ENCODE measurements at places on chromosomes 12 and 14.

DNA sequence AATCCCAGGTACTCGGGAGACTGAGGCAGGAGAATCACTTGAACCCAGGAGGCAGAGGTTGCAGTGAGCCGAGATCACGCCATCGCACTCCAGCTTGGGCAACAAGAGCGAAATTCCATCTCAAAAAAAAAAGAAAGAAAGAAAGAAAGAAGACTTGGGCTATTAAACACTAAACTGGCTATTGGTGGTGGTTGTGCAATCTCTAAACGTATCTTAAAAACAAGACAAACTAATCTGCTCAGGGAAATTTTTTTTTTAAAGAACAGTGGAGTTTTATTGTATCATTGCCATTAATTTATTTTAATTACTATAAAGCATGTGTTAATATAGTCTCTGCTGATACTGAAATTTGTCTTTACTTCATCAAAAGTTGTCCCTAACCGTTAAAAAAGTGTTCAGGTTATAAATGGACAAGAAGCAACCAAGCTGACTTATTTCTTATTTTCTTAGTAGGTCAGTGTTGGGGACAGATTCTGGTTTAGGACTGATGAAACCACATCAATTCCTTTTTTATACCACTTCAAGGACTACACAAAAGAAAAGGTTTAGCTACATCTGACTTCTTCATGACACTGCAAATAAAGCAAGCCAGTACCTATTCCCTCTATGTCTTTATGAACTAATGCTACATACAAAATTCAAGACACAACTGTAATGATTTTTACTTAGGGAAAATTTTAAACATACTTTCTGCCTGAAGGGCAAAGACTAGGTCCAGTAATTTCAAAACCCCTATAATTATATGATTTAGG is 68.7 kb upstream of the KRAS start:
- peak; percentile 49 for DNase-seq

- DNase-seq = no peak
Measured at GRCh38 chr12:64402181-64402580, 2.0 kb upstream of the XPOT start.

GRCh38 chr14:102802834-102803523 is 25.7 kb downstream of the TRAF3 start:
- no peak for DNase-seq

GRCh38 chr12:15808652-15809051 is 19.5 kb upstream of the EPS8 start:
- DNase-seq = no peak

DNA sequence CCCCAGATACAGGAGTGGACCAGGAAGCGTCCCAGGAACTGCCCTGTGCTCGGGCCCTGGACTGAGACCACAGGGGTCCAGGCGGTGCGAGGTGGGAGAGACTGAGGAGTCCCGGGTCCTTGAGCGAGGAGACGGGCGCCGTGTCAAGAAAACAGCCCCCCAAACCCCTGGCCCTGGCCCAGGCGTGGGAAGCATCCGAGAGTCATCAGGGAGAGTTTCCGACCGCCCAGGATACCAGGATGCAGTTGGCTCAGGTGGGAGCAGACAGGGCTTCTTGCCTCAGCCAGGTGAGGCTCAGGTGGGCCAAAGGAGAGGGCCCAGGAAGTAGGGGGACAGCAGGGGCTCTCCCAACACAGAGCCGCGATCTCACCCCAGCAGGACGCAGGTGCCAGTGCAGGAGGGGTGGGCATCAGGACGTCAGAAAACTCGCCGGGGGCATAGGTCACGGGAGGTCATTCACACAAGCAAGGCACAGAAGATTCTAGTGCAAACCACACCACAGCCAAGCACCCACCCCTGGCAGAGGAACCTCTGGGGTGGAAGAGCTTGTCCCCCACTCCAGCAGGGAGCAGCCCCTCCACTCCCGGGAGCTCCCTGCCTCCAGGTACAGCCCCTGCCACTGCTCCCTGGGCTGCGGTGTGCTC is 102.5 kb upstream of the EIF5 start:
- DNase-seq = no peak

- DNase-seq = no peak
Measured at GRCh38 chr14:64825006-64825405, 54.7 kb downstream of the SPTB start.

DNA sequence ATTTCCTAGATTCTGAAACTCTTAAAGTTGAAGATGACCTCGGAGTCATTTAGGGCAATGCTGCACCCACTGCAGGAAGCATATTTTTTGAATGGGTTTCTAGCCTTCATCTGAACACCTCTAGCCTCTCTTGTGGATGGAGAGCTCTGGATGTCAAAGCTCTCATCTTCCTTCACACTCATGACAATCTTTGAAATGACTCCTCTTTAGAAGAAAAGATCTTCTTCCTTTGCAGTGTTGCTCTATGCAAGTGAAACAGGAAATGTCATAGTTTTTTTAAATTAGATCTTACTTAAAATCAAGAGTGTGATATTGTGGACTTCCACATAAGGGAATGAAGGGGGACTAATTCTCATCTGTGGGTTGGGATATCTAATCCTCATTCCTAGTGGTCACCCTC is 86.3 kb upstream of the GRIP1 start:
- no peak for DNase-seq

DNA sequence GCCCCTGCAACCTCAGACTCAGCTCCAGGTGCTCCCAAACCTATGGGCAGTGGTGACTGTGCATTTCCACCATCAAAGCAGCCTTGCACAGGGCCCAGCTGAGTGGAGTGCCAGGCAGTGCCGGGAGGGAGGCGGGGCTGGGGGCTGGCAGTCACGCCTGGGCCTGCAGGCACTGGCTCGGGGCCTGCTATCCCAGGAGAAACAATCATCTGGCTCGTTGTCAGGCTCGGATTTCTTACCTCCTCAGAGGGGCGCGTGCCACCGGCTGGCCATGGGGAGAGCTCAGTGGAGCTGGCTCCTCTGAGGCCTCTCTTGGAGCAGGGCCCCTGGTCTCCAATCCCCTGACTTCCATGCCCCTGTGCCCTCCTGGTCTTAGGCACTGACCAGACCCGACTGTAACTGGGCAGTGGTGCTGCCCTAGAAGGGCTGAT is 20.2 kb upstream of the PPP1R13B start:
- DNase-seq = no peak
